Posterior cingulate gyrus (tissue), 11 donors: ENCODE measurements at places on chromosomes 11 and 22.

DNA sequence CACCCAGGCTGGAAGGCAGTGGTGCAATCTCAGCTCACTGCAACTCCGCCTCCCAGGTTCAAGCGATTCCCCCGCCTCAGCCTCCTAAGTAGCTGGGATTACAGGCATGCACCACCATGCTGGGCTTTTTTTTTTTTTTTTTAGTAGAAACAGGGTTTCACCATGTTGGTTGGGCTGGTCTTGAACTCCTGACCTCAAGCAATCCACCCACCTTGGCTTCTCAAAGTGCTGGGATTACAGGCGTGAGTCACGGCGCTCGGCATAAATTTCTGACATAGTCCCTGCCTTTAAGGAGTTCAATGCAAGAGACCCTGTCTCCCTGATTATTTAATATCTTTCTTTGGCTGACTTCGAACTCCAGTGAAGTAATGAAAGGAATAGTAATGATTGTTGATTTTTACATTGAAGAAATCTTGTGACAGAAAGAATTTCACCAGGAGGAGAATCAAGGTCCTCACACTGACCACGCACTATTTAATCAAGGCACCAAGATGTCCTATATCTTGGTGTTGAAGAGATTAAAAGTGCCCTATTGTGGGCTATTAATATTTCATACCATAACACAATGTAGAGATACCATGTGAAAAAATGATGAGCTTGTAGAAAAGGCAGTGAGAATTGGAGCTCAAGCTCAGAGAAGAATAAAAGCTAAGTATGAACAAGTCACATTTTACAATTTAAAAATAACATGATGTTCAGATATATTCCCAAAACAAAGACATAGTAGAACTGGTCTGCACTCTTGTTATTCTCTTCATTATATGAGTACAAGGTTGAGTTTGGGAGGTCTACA is 71.6 kb upstream of the BLID start:
- DNase-seq = no peak

GRCh38 chr11:75520688-75521087 is 5.1 kb downstream of the GDPD5 start:
- no peak for DNase-seq

- no peak for DNase-seq
Observed at GRCh38 chr11:25615069-25615468, 716.9 kb upstream of the ANO3 start.

GRCh38 chr11:73401924-73402833 is 26.0 kb downstream of the RELT start:
- no peak for DNase-seq

GRCh38 chr11:128532572-128533091 is 54.7 kb downstream of the ETS1 start:
- no peak for DNase-seq

- DNase-seq = no peak
Observed at GRCh38 chr22:27073601-27074425, 416.4 kb downstream of the MIAT start.

DNA sequence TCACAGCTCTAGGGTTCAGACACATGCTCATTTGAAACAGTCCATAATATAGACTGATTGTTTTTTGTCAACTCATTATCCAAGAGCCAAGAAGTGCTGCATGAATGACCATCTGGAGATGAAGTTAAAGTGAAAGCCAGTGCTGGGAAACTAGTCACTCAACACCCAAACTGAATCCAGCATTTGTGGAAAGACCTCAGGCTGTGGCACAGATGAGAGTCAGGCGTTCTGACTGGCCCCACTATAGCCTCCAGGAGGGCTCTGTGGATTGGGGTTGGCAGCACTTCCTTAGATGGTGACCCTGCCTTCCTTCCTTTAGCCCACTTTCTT is 2.1 kb downstream of the FEZ1 start:
- peak; percentile 43 for DNase-seq

GRCh38 chr11:100010393-100010792 is 676.7 kb upstream of the ARHGAP42 start:
- no peak for DNase-seq

DNA sequence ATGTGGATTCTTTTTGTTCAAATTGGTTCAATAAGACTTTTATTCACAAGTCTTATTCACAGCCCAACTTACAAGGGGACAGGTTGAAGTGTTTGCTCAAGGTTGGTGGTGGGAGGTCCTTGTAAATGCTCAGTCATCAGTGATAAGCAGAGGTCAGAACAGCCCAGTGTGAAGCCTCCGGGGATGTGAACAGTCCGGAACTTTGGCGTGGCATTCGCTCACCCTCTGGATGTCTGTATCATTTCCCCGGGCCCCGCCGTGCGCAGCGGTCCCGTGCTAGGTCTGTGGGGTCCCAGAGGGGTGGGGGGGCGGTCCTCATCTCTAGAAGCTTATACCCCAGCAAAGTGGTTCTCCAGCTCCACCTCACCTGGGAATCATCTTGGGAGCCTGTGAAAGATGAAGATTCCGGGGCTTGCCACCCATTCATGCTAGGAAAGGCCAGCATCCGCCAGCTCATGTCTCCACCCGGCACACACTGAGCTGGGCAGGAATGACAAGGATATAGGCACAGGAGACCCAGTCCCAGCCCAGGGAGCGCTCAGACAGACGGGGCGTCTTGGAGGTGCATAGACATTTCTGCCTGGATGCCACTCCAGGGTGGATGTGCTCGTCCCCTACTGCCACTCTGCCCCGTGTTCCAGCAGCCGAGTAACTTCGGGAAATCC is 327.5 kb downstream of the TBC1D22A start:
- DNase-seq = peak; percentile 57

DNA sequence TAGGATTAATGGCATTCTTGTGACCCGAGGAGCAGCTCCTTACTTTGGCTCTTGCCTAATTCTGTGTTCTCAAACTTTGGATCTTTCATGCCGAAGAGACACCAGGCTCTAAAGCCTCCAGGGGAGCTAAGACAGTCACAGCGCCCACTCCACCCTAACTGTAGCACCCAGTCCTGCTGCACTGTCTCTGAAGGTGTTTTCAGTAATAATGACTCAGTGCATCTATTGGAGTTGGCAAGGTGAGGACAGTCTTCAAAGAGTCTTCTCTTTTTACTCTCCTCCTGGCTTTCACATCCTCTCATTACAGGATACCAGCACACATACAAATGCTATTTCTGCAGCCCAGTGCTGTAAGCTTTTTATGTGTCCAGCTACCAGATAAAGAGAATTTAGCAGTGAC is 69.4 kb downstream of the PPFIBP2 start:
- DNase-seq = no peak

- DNase-seq = no peak
Observed at GRCh38 chr11:120344302-120345004, 8.2 kb downstream of the ARHGEF12 start.

DNA sequence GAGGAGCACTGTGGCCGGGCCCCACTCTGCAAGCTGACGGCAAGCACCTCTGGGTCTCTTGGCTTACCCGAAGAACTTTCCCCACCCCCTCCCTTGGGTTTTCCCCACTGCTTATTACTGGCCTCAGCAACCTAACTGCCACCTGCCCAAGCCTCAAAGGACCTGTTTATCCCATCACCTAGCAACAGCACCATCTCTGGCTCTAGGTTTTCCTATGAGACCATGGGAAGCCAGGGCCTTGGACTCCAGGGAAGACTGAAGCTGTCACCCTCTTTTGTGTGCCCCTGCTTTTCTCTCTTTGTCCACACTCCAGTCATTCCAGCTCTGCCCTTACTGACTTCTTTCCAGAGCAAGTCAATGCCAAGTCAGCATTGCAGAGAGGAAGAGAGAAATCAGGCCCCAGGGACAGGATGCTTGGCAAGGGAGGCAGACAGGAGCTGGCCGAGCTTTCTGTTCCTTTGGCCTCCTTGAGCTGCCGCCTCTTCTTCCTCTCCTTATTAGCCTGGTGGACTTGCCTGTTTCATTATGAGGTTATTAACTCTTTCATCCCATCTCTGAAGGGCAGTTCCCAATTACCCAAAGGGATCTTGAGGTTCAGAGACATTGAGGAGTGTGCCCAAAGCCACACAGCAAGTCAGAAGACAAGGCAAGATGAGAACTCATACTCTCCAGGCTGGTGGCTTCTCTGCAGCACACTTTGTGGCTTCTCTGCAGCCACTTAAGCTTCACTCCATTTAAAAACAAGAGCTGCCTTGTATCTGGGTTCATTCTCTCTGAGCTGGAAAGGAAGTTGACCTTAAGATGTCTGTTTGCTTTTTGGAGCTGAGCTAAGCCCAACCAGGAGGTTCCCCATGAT is at the start of gene SMIM35:
Gene SMIM35 (minus strand): TSS at position 51 of the 856 bp plus-strand sequence. CDS start 206 bp downstream, outside the sequence.
- no peak for DNase-seq

DNA sequence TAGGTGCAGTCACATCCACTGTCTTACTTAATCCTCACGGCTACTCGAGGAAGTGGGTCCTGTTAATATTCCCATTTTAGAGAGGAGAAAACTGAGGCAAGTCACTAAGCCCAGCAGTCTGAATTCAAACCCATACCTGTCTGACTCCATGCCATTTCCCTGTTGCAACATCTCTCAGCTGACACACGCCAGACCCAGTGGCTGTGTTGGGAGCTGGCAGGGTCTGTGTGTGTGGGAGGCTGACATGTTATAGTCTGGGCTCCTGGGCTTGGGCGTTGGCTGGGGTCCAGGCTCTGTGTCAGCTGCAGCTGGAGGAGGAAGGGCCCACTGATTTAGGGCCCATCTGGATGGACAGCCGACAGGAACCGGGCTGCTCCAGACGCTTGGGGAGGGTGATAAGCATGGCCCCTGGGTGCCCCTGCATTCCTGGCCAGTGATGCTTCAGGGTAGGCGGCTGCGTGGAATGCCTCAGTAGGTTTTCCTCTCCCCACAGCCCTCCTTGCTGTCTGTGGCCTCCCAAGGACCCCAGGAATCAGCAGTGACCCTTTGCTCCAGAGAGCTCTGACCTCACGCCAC is 562.5 kb downstream of the MN1 start:
- DNase-seq = no peak

DNA sequence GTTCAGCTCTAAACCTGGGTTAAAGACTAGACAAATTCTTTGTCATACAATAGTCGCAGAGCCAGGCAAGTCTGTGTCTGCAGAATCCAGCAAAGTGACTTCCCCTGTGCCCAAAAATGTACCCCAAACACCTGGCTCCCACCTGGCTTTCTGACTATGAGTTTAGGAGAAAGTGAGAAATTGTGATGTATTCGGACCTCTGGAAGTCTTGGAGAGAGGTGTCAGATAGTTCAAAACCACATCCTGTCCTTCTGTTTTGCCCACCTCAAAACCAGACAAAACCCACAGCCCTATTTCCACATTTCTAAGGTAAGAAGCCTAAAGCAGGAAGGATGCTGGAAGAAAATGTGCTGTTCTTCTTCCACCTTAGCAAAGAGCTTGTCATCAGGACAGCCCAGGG is 63.8 kb upstream of the CLMP start:
- no peak for DNase-seq

DNA sequence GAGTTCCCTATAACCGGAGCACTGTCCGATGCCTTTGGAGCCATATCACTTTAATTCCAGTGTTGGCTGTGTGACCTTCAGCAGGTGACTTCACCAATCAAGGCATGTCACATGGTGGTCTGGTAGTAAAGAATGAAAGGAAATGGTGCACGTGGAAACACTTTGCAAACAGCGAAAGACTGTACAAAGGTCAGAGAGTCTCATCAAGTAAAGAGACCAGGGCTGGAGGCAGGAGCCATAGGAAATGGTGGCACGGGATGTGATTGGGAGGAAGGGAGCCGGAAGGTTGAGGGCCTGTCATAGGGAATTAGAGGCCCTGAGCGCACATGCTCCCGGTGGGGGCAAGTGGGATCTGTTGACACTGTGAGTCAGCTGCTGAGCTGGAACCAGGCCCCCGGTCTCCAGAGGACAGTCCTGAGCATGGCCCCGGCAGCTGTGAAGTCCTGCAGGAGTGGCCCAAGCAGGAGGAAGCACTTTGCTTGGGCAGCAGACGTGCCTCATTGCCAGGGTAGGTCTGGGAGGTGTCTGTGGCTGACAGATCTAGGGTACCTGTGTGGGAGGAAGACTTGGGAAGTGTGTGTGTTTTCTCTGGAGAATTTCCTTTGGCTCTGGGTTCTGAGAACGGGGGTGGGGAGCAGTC is 2.0 kb downstream of the DAGLA start:
- no peak for DNase-seq

- DNase-seq = no peak
Observed at GRCh38 chr11:68542617-68543016, 82.1 kb downstream of the PPP6R3 start.

GRCh38 chr11:118061586-118062125 is 15.2 kb upstream of the TMPRSS4 start:
- DNase-seq = no peak

DNA sequence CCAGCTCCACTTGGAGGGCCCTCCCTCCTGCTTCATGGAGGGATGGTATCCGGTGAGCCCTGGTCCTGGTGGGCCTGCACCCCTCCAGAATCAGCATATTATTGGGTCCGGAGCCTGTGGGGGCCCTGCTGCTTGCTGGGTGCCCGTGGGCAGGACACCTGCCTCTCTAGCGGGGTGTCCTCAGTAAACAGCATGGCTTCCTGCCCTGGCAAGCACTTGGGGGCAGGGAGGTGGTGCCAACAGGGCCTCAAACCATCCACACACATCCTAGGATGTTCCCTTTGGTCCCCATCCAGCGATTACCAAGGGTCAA is 108.3 kb downstream of the CTTN start:
- DNase-seq = no peak

- DNase-seq = no peak
Observed at GRCh38 chr11:69466039-69466438, 15.4 kb upstream of the LINC01488 start.

- no peak for DNase-seq
Observed at GRCh38 chr11:58770627-58771457, 39.1 kb upstream of the GLYAT start.

DNA sequence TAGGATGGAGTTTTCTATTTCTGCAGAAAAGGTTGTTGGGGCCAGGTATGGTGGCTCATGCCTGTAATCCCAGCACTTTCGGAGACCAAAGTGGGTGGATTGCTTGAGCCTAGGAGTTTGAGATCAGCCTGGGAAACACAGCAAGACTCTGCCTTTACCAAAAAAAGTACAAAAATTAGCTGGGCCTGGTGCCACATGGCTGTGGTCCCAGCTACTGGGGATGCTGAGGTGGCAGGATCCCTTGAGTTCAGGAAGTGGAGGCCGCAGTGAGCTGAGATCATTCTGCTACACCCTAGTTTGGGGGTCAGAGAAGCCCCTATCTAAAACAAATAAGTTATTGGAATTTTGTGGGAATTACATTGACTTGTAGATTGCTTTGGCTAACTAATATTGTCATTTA is 71.7 kb downstream of the FDX1 start:
- DNase-seq = no peak

DNA sequence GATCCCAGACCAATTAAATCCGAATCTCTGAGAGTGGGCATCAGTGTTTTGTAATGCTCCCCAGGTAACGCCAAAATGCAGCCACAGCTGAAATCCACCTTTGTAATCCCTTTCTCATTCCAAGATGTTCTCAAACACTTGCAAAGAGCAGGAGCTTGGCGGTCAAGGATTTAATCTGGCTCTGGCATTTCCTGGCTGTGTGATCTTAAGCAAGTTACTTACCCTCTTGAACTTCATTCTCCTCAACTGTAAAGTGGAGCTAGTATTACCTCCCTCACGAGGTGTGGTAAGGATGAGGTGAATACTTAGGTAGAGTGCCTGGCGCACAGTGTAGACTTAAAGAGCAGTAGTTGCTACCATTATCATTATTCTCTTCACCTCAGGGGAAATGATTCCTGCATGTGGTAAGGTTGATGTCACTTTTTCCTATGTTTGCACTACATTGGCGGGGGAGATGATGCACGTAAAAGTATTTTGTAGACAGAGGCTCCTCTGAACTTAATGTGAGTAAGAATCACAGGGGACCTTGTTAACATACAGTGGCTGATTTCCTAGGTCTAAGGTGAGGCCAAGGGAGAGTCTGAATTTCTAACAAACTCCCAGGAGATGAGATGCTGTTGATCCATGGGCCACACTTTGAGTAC is 210.4 kb upstream of the PITPNB start:
- no peak for DNase-seq

- no peak for DNase-seq
Observed at GRCh38 chr11:128584253-128584652, 3.1 kb downstream of the ETS1 start.

GRCh38 chr11:110069158-110069737 is 23.9 kb upstream of the ZC3H12C start:
- DNase-seq = no peak
